ENCODE measurements at places on chromosomes 16 and 17.
A peak's percentile ranks its signal among the peaks of the same experiment; 100 is the strongest.

- DNase-seq: no peak
Observed at GRCh38 chr16:66188917-66189725, 177.4 kb upstream of the CDH5 start.

GRCh38 chr16:351804-352520, 561 bp downstream of the AXIN1 start:
- no peak for DNase-seq

- DNase-seq: no peak
Observed at GRCh38 chr16:1102333-1102700, 6.3 kb upstream of the C1QTNF8 start.

DNA sequence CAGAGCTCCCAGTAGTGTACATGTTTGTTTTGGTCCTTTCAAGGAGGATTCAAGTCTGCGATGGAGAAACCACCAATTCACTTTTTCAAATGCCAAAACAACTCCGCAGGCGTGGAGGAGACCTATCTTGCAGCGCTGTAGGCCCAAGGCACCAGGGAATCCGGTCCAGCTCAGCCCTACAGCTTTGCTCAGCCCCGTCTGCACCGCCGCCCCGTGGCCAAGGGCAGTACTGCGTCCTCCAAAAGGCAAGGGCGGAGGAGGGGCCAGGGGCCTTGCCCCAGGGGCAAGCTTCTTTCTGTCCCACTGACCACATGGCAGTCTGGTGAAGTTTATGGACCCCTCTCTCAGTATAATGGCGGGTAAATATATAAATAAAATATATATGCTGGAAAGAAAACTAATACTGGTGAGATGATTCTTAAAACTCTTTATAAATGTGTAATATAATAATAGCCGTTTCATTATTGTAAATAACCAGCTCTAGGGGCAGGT, 709 bp upstream of the CD300LG start:
- DNase-seq: peak; percentile 29

GRCh38 chr17:7856011-7856810, 1.1 kb downstream of the NAA38 start:
- DNase-seq: no peak

GRCh38 chr17:79008666-79009387, 737 bp downstream of the CANT1 start:
- no peak for DNase-seq

Measured in NK-92 treated with Interleukin-12 subunit alpha and Interleukin-12 subunit beta, amount 100 ng/mL, for 24 hours (cell line).